ENCODE measurements at places on chromosomes 5 and 9. TPM values are rescaled to one million over a fixed set of nuclear protein-coding genes. Genes with fewer than 3 reads are reported as not detected.

- no peak for DNase-seq
- no peak overlapping the region for H3K27ac ChIP-seq
- H3K36me3 ChIP-seq: no peaks in the 10 kb centered on the region
- no peaks in the 10 kb centered on the region for H3K27me3 ChIP-seq
Observed at GRCh38 chr9:115170358-115171073, 52.6 kb upstream of the TNC start.

DNA sequence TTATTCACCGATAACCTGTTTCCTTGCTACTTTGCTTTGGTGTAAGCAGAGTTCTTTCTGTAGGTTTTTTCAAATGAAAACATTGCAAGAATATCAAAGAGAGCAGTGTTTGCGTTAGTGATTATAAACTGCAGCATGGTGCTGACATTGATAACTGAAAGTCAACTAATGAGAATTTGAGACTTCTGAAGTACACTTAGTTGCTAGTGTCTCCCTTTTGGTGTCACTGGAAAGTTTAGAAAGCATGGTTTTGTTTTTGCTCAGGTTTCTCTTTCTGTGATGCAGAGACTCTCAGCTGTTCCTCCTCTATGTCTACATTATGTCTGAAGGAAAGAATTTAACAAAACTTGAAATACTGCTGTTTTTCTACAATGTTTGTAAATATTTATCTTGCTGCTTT lies 80.2 kb upstream of the ZNF169 start:
- no peaks in the 10 kb centered on the region for H3K27me3 ChIP-seq
- no peak overlapping the region for H3K27ac ChIP-seq
- no peaks in the 10 kb centered on the region for H3K4me1 ChIP-seq
- H3K36me3 ChIP-seq: no peaks in the 10 kb centered on the region
- no peak overlapping the region for H3K4me3 ChIP-seq
- no peak for DNase-seq

The SPATA31C1 gene
- not detected for total RNA-seq

DNA sequence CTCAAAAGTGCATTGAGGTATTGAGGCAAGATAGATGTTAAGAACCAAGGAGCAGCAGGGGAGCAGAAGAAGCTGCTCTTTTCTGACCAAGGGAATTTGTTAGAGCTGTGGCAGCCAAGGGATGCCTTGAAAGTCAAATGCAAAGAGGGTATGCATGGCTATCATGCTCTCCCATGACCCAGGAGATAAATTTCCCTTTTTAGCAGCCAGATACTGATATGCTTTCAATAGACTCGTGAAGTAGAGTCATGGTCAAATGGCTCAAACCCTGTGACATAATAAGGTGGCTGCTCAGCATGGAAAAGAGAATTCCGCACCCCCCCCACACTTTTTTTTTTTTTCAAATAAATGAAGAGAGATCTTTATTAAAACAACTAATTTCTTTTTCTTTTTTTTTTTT lies 180.9 kb upstream of the ACTBL2 start:
- no peak for DNase-seq
- no peaks in the 10 kb centered on the region for H3K36me3 ChIP-seq
- H3K4me3 ChIP-seq: no peak overlapping the region
- H3K27ac ChIP-seq: no peak overlapping the region
- no peaks in the 10 kb centered on the region for H3K4me1 ChIP-seq

The C6 gene
- 4.6 TPM for total RNA-seq
